Calu3 (cell line): ENCODE measurements at places on chromosomes 1 and 21. TPM values are rescaled to one million over a fixed set of nuclear protein-coding genes. Genes with fewer than 3 reads are reported as not detected.

DNA sequence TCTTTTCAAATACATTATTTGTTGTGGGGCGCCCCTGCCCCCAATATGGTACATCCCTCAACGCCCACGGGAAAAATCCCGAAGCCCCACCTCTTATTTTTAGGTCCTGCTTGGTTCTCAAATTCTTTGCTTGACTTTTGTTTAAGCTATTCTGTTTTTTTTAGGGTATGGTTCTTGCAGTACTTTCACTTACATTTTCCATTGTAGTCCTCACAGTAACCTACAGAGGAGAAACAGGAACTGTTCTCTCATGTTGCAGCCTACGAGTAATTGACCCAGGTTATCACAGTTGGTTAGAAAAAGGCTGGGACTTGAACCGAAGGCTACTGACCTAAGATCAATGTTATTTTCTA lies 697 bp upstream of the C21orf91 start:
- H3K27me3 ChIP-seq: no peaks in the 10 kb centered on the region
- peak overlapping the region; percentile 100 for H3K27ac ChIP-seq
- DNase-seq: no peak

PTCH2 gene
- 0.76 and 0.78 TPM in 2 replicates for total RNA-seq

DFFB gene
- 6.5 and 6.6 TPM in 2 replicates for total RNA-seq

LCE1E gene
- not detected in 2 replicates for total RNA-seq
